CD8-positive, alpha-beta T cell (primary cell): ENCODE measurements at places on chromosomes 7 and 10.

- no peak for DNase-seq
These were observed 29.2 kb downstream of the TDRD1 start for GRCh38 chr10:114208351-114208750.

DNA sequence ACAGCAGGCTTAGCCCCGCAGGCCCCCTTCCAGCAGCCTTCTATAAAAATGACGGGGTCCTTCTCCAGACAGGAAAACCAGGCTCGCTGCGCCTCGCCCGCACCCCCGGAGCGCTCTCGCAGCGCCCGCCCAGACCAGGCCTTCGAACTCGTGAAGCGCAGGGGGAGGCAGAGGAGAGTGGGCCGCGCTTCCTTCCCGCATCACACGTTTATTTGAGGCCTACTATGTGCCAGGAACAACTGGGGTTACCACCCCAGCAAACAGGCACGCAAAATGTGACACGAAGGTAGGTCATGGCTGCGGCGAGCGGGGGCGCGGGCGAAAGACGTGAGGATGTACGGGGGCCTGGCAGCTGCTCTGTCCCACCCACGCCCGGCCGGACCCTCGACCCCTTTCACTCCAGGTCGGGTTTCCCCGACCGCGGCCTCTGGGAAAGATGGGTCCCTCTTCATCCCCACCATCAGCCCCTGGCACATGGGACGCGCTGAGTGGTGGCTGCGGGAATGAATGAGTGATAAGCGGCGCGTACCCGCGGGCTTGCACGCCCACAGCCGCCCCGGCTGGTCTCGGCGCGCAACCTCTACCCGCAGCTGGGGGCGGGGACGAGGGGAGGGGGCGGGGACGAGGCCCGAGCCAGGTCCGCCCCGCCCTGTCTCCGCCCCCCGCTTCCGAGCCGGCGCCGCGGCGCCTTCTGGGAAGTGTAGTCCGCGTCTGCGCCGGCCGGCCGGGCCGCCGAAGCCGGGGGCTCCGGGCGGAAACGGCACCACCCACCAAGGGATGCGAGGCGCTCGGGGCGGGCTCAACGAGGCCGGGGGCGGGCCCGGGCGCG lies 59.1 kb downstream of the ZNF467 start:
- peak; percentile 94 for DNase-seq

DNA sequence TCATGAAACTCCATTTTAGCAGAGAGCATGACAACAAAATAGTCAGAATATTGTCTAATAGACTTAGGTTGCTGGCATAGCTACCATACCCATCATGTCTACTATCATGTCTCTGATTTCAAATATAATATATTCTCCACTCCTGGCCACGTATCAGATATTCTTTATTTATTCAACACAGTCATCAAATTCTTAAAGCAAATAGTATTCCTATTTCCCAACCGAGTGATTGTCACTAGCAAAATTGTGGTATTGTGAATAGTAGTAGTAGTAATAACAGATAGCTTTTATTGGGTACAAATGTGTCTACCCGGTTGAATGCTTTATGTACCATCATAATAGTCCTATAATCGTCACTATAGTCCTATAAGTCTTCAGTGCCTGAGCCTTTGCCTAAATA lies 918.6 kb downstream of the KCNMA1 start:
- no peak for DNase-seq

DNA sequence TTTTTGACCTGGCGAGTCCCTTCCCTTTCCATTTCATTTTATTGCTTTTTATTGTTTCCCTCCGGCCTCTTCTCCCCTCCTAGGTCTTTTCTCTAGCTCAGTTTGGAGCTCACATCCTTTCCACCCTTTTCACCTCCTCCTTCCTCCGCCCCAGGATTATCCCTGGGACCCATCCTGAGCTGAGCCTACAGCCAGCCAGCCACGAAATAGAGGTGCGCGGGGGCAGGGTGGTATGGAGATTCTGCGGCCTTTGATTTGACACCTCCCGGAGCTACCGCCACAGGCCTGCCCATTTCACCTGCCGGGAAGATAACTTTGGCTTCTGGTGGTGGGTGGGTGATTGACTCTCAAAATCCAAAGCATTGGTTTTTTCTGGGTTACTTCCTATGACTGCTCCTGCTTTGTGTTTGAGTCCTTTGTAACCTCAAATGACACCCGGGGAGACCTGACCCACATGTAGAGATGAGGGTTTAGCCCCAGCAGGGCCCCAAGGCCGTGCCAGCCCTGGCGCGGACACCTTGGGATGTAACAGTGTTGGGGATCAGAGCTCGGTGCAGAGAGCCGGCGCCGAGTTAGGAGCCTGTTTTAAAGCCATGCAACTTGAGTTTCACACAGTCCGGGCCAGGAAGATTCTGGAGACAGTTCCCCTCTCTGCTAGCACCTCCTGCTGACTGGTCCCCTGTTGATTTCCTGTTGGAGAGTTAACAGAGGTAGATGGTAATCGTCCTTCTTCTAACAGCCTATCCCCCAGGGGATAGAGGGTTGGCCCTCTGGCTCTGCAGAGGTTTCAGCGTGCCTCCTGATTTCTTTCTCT lies 1.5 kb downstream of the DUSP5 start:
- DNase-seq = peak; percentile 71

DNA sequence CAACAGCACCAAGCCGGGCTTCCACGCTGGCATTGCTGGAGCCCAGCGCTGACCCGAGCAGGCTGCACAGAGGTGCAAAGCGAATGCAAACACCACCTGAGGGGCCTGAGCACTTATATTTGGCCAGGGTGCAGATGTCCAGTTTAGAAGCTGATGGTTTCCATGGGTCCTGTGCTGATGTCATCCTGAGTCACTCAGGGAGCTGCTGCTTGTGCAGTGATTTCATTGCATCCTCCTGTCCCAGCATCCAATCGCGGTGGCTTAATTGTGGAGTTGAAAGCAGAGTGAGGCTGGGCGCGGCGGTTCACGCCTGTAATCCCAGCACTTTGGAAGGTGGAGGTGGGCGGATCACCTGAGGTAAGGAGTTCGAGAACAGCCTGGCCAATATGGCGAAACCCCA lies 410.2 kb upstream of the KLF6 start:
- DNase-seq = no peak

DNA sequence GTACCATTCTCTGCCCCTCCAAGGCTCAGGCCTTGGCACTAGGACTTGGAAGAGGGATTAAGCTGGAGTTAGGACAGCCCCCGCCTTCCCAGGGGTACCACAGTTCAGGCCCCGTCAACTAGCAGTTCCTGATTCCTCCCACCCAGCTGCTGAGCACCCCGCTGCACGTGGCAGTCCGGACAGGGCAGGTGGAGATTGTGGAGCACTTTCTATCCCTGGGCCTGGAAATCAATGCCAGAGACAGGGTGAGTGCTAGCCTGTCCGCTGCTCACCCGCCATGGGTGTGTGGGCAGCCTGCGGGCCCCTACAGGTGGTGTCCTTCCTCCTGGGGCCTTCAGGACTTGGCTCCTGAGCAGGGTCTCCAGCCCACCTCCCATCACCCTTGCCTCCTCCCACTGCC lies 2.0 kb upstream of the HOGA1 start:
- DNase-seq = no peak

DNA sequence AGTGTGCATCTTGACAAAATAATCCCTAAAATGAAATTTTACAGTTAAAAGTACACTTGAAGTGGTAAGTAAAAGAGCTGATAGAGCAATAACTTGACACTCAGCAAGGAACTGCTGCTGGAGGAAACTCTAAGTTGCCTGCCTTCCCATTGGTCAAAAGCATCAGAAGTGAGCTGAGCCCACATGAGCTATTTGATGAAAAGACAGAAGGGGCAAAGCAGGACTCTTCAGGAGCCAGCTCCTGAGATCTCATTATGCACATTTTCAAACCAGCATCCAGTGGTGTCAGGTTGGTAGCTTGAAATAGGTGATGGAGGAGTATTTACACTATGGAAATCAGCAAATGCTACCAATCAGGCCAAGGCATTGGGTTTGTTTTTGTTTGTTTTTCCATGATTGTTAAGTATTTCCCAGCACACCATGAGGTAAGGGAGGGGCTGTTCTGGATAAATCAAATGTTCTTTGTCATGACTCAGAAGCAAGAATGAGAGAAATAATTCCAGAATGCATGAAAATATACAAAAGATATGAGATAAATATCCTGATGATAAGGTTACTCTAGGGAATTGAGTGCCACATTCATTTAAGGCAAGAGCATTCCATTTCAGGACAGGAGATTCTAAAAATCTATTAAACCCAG lies 316.6 kb downstream of the SNX13 start:
- no peak for DNase-seq

DNA sequence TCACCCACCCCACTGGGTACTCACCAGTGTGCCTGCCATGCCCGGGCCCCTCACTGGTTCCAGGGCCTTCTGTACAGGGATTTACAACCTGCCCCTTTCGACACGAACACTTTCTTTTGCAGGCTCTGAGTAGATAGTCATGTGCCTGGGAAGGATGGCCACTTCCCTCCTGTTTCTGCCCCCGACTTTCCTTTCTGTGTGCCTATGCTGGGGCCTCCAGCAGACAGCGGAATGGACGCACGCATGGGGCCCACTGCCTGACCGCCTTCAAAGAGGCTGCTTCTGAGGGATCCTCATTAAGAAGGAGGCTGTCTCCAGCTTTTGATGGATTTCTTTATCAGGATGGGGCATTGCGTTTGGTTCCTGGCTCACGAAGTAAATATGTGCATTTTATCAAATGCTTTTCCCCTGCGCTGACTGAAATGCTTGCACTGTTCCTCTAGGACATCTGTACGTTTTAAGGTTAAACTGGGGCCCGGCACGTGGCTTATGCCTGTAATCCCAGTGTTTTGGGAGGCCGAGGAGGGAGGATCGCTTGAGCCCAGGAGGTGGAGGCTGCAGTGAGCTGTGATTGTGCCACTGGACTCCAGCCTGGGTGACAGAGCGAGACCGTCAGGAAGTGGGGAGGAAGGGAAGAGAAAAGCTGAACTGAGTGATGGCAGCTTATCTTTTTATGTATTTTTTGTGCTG lies 29.4 kb upstream of the NKX6-2 start:
- DNase-seq = no peak

DNA sequence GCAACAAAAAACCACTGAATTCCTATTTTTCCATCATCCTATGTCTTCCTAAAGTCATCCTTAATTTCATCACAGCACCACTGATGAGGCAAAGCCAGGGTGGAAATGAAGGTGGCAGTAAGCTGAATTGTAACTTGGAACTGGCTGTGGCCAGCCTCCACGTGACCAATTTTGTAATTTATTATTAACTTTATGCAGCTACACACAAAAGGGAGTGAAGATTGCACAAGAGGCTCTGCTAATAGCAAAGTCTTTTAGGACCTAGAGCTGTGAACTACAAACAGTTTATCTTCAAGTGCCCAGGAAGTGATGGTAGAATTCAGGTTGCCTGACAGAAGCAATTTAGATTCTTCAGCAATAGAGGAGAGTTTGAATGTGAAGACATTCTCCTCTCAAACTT lies 176.4 kb downstream of the CCDC71L start:
- no peak for DNase-seq
